ENCODE measurements at places on chromosomes 7 and 10.

- peak; percentile 94 for DNase-seq
Measured at GRCh38 chr10:88385601-88386203, 197.4 kb downstream of the RNLS start.

- no peak for DNase-seq
Measured at GRCh38 chr10:44864051-44864450, 47.1 kb upstream of the TMEM72 start.

DNA sequence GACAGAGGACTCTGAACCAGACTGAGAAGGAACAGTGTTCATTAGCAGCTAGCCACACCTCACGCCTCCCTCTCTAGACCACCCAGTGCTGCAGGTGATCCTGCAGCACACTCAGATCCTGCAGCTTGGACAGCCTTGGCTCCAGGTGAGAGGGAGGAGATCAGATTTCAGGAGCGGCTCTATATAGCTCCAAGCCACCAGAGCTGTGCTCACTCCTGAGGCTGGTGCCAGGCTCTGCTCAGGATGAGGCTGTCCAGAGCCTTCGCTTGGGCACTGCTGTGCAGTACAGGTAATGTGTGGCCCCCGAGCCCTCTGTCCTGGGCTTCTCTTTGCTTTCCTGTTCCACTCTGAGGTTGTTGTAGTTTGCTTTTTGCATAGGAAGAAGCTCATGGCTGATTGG, 42.4 kb downstream of the C10orf120 start:
- DNase-seq, result no peak

DNA sequence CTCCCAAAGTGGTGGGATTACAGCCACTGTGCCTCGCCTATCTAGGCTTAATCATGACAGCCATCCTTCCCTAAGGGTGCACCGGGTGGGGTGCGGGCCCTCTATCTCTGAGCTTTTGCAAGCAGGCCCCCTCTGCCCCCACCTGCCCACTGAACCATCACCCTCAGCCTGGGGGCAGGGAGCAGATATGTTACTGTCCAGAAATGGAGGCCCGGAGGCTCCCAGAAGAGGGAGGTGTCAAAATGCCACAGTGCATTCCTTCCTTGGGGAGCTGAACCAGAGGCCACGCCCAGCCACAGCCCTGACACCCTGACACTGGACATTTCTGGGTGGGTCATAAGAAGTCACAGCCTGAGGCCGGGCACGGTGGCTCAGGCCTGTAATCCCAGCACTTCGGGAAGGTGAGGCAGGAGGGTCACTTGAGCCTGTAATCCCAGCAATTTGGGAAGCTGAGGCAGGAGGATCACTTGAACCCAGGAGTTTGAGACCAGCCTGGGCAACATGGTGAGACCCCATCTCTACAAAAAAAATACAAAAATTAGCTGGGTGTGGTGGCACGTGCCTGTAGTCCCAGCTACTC, 129.8 kb upstream of the TNRC18 start:
- no peak for DNase-seq

DNA sequence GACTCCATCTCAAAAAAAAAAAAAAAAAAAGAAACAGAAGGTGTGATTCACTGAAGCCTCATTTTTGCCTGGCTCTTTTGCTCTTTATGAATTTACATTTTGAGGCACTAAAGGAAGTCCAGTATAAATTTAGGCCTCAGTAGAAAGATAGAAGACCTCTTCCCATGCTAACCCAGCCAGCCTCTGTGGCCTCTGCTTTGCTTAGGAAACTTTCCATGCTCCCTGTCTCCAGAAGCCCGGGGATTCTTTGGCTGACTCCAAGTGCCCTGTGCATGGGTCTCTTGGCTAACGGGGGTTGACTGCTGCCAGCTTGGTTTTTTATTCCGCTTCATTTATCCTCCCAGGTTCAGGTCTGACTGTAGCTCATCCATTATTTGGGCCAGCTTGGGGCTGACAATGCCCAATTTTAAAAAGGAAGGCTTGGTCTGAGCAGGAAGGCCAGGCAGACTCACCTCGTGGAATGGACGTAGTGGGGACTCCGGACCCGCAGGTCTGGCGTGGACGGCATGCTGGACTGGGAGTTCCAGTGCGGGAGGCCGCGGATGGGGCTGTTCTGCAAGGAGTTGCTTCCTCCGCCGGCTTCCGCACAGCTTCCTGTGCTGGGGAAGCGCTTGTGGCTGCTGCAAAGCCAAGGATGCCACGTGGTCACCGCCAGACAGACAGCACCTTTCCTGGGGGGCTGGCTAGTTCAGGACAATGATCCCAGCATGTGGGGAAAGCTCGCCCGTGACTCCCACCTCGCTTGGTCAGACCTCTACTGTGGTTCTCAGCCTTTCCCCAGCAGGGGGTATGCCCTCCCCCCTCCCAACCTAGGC, 72.3 kb downstream of the PRPF18 start:
- DNase-seq, result peak; percentile 64

GRCh38 chr10:91756286-91756685, 41.9 kb upstream of the TNKS2 start:
- DNase-seq, result no peak

DNA sequence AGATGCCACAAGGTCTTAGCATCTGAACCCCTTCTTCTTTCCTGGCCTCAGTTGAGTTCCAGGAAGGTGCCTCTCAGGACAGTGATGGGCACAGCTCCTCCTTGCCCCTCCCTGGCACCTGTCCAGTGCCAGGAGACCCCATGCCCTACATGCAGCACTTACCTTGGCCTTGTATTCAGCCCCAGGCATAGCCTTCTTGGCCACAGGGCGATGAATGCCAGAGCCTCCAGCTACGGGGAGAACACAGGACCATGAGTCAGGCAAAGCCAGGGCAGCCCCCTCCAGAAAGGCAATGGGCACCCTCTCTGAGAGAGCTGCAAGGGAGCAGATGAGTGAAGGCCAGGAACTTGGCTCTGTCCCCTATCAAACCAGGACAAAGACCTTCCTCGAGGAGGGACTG, 24.3 kb upstream of the FRAT2 start:
- no peak for DNase-seq

DNA sequence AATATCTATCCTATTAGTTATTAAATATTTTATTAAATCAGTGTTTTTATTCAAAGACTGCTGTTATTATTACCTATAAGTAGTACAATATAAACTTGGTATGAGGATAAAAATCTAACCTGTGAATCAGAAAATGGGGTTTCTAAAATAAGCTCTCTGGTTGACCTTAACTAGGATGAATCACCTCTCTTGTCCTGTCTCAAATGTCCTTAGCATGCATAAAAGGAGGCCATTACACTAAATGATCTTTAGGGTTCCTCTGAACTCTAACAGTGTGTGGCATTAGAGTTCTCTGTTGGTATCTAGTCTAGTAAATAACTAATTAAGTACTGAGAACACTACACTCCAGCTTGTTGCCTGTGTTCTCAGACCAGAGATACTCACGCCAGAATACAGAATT, 143.1 kb upstream of the LRRTM3 start:
- no peak for DNase-seq

DNA sequence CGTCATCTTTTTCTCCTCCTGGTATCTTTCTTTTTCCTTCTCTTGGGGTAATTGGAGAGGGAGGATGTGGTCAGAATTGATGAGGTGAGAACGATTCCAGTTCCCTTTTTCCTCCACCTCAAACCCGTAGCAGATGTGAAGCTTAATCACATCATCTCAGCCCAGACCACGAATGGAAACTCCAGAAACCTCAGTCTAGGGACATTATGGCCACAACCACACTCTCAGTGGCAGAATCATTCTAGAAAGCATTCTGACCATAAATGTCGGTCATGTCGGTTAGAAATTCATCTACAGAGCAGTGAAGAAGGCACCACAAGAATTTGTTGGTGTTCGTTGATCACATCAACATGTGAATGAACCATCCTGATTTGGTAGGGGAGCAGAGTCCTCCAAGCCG, 78.7 kb downstream of the GATA3 start:
- peak; percentile 85 for DNase-seq

GRCh38 chr10:30583778-30584415, 45.7 kb downstream of the LYZL2 start:
- DNase-seq, result peak; percentile 77

DNA sequence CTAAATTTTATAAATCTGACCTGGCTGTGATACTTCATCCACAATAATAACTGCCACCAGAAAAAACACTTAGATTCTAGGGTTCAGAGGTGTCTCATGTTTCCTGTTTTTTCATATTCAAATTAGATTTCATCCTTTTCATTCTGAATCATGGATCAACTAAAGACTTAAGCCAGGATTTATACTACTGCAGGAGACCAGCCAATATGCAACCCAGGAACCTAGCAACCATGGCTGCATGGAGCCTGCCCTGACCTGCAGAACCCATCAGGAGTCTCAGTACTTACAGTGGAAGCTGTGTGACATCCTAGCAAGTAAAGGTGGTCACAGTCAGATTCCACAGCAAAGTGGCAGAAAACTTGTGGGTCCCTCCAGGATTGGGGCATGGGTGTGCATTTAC, 40.5 kb upstream of the RNF148 start:
- DNase-seq, result no peak

GRCh38 chr7:43078794-43079193, 33.7 kb upstream of the HECW1 start:
- DNase-seq, result no peak

GRCh38 chr10:22959950-22960349, 32.1 kb downstream of the ARMC3 start:
- DNase-seq, result no peak

DNA sequence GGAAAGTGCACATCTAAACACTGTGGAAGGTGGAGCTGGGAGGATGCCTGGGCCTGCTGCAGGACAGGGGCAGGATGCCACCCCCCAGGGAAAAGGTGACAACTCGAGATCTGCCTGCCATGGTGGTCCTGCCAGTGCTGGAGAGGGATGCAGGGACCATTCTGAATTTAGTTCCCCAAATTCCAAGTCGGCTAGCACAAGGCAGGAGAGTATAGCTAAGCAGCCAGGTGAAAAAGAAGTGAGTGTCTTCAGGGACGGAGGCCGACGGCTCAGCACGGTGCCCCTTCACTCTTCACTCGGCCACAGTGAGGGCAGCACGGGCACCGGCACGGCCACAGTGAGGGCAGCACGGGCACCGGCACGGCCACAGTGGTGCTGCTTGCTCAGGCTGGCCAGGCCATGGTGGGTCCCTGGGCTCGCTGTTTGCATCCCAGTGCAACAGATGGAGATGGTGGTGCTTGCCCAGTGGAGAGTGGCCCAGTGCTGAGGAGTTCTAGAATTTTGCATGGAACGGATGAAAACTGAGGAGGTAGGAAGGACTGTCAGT, 161.3 kb upstream of the SHH start:
- DNase-seq, result no peak

GRCh38 chr10:93488956-93489528, 6.9 kb upstream of the MYOF start:
- no peak for DNase-seq

DNA sequence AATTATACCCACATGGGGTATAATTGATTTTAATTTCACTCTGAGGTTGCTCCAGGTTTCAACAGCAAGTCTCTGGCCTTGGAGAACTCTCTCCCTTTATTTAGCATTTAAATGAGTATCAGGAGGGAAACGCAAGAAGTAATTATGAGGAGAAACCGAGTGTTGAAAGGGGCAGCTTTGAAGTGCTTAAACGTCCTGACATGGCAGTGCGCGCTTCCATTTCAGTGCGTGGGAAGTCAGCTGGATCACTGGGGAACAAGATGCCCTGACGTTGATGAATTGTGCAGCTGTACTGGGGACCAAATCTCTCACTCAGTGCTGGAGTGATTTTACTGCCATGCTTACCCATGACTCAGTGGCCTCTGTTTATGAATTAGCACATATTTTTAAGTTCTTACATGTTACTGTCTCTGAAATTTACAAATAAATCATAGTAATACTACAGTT, 106.0 kb upstream of the PRR15 start:
- no peak for DNase-seq

- no peak for DNase-seq
Measured at GRCh38 chr10:67936416-67936815, 52.0 kb downstream of the SIRT1 start.

DNA sequence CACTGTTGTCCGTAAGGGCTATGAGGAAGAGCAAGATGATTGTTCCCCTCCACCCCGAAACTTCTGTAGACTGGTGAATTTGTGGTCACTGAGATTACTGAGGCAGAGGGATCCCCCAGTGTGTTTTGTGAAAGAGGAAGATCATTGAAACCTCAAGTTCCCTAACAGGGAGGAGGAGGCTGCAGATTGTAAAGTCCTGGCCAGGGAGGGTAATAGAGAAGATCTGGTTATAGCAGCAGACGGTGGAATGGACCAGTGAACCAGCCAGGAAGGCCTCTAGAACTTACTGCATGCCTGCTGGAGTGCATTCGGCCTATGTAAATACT, 31.1 kb downstream of the LMTK2 start:
- DNase-seq, result peak; percentile 87

DNA sequence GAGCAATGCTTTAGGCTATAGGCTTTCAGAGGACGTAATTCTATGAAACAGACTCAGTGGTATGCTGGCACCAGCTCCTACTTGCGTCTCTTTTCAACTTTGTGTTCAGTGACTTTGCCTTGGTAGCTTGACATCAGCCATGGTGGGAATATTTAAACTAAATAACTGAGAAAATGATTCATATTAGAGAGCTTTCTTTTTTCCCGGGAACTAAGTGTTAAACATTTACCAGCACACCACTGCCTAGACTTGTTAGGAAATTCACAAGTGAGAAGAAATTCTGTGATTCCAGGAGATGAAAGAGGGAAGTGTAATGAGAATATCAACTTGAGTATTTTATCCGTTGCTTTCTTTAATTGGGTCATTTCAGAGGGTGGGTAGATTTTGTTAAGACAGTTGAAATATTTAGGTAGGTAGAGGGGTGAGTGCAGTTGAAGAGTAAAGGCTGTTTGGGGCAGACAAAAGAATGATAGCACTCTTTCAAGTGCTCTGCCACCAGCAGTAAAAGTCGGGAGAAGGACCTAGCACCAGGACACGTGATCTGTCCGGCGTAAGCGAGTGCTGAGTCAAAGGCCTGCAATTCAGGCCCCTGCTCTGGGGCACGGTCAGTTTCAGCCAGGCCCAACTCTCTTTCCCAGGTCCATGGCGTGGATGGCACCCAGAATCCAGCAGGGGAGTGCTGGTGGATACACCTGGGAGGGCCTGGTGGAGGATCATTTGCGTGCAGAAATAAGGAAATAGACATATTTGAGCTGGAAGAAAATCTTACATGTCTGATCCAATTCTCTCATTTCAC, 206.3 kb downstream of the SNX10 start:
- no peak for DNase-seq

GRCh38 chr7:140501966-140502365, 22.7 kb upstream of the MKRN1 start:
- no peak for DNase-seq

GRCh38 chr10:7457478-7458316, 46.9 kb upstream of the SFMBT2 start:
- peak; percentile 84 for DNase-seq

- DNase-seq, result no peak
Measured at GRCh38 chr7:99876491-99876890, 342 bp downstream of the OR2AE1 start.

- no peak for DNase-seq
Measured at GRCh38 chr7:140592964-140593671, 47.5 kb downstream of the DENND2A start.

Data from GM12865 (cell line).